Activated CD4-positive, CD25-positive, alpha-beta regulatory T cell treated with anti-CD3 and anti-CD28 coated beads, Interleukin-2, amount 50 U/mL, for 72 hours (primary cell): ENCODE measurements at places on chromosomes 7 and 10.
A peak's percentile ranks its signal among the peaks of the same experiment; 100 is the strongest.

- DNase-seq, result no peak
These were observed 28.5 kb upstream of the CFAP46 start for GRCh38 chr10:132970641-132971438.

DNA sequence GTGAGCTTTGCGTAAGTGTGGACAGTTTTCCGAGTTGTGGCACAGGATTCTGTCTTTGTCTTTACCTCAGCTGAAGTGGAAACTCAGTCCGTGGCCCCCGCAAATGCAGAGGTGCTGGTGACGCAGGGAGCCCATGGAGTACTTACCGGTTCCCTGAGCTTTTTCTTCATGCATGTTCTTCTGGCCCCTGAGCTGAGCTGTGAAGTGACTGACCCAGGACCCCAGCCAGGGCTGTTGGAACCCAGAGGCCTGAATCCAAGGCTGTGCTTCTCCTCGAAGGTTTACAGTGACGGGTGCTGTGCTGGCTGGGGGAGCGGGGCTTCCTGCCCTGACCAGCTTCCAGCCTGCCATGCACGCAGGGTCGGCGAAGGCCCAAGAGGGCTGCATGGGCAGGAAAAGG lies 223.5 kb downstream of the GLRX3 start:
- DNase-seq, result no peak

DNA sequence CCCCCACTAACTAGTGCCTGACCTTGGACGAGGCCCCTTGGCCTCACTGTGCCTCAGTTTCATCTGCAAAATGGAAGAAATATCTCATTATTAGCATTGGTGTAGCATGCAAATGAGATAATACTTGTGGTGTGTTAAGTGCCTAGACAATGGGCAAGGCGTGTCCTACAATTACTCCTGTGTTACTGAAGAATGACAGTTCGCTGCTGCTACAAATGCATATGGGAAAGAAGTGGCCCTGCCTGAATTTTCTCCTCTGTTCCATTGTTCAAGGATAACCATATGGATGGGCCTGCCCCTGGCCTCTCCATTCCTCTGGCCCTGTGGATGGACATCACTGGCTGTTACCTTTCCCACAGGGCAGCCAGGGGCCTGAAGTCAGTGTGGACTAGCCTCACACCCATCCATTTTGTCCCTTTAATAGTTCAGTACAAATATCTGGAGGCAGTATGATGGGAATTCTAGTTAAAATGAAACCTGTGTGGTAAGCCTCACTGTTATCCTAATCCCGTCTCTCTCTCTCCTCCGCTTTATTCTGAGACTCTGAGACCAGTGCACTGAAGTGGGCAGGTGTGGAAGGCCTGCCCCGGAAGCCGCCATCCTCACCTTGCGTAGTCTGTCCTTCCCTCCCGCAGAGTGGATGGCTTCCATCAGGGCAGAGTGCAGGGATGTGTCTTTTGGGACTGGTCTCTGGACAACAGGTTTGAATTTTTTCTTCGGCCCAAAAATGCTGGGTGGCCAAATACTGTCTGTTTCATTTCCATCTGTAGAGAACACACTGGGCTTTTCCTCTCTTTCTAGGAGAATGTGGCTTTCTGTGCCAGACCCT lies 244.6 kb upstream of the GRB10 start:
- DNase-seq, result no peak

GRCh38 chr7:133155642-133156041 lies 73.8 kb upstream of the CHCHD3 start:
- DNase-seq, result no peak

DNA sequence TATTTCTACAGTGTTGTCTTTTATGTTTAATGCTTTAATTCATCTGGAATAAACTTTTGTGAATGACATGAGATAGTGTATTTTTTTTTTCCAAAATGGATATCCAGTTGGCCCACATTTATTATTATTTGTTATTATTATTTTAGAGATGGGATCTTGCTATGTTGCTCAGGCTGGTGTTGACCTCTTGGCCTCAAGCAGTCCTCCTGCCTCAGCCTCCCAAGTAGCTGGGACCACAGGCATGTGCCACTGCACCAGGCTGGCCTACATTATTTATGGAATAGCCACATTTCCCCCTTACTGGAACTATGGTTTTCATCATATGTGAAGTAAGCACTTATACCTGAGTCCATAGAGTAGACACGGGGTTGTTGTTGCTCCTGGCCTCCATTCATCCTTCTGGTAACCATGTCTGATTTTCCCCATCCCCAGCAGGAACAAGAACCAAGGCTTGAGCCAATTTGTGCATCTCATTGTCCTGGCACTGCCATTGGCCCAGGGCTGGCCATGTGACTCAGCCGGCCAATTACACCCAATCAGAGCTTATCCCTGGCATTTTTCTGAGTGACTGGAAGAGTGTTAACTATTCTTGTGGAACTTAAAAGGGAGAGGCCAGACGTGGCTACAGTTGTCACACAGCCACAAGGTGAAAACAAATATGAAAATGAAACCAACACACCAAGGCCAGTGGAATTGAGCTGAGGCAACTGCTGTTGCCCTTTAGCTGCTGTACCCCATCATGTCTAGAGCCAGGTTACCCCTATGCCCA lies 23.1 kb downstream of the PRF1 start:
- DNase-seq, result no peak

DNA sequence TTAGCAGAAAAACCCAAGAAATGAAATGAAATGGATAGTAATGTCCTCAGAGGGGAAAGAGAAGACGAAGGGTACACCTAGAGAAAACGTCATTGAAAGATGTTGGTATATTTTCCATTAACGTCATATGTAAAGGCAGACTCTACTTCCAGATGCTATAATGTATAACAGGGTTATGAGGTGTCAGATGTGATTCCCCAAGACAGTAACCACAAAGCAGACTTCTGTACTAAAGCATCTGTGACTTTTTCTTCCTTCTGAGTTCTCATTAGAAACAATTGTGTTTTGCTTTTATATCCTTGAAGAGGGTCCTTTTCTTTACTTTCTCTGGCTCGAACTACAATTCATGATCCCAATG lies 37.4 kb downstream of the LRRC72 start:
- DNase-seq, result no peak

- DNase-seq, result no peak
These were observed 175.6 kb downstream of the CHCHD3 start for GRCh38 chr7:132906193-132906835.

- DNase-seq, result no peak
These were observed 256.5 kb downstream of the FRMD4A start for GRCh38 chr10:14074062-14074884.

DNA sequence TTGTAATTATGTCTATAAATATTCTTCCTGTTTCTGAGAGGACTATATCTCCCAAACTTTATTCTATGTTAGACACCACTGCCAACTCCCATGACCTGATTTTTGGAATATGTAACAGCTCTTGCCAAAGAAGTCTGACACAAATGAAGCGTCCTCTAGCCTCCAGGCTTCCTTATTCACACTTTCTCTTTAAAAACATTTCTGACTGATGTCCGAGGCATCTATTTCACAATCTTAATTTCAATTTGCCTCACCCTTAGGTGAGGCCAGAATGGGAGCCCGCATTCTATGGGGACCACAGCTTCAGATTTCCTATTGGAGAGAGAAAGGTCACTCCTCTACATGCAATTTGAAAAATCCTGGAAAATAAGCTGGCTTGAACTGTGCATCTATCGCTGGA lies 873.2 kb downstream of the GATA3 start:
- DNase-seq, result no peak

DNA sequence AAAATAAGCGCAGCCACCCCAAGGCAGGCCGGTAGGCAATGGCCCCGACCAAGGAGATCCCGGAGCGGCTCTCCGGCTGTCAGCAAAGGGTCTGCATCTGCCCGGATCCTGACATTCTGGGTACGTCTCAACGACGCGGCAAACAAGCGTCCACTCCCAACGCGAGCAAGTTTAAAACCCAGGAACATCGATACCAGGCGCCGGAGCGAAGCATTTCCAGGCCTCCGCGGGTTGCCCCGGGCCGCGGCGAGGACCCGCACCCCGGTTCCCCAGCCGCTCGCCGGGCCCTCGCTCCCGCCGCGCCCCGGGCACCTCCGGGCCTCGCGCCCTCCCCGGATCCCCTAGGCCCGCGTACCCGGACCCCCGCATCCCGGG lies 453 bp downstream of the URGCP start:
- DNase-seq, result peak; percentile 39

- no peak for DNase-seq
These were observed 251.4 kb downstream of the KIF20B start for GRCh38 chr10:89952751-89953150.

DNA sequence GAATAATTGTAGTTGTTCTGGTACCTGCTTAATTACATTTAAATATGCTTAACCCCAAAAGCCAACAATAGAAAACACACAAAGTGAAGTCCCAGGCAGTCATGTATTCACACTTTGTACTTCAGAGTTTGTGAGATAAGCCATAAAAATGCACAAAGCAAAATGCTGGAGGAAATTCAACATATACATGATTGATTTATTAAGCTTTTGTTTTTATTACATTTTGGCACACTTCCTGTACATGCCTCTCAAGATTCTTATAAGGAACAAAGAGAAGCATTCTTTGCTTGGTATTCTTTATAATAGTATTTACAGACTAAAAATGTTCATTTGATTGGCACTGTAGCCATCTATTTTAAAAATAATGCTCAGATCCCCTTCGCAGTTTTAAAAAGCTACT lies 107.7 kb upstream of the ANK3 start:
- DNase-seq, result no peak

GRCh38 chr7:143388491-143389101 lies 7.5 kb downstream of the ZYX start:
- DNase-seq, result no peak

DNA sequence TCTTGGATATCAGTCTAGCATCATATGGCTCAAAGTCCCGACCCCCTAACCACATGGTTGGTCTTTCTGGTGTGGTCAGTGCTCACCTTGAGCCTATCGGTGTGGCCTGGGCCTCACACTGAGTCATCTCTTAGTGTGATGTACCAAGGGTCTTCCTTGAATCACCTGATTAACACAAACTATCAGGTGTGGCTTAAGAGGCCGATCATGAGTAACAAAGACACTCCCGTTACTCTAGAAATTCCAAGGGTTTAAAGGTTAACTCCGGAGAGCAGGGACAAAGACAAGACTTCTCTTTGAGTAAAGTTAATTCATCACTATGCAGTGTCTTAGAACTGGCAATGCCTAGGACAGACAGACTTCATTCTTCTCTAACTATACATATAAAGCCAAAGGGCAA lies 52.3 kb upstream of the ARMC3 start:
- DNase-seq, result no peak
